ENCODE measurements at places on chromosomes 2 and 18. TPM values are rescaled to one million over a fixed set of nuclear protein-coding genes. Genes with fewer than 3 reads are reported as not detected.

RTP5 gene
- total RNA-seq, result 16.6 TPM

REG3A gene
- total RNA-seq, result not detected

IL37 gene
- total RNA-seq, result not detected

OSR1 gene
- 1.1 TPM for total RNA-seq

TUBA3E gene
- not detected for total RNA-seq

IL36G gene
- not detected for total RNA-seq

KCNE4 gene
- 3.1 TPM for total RNA-seq

FNDC4 gene
- 57.5 TPM for total RNA-seq

DSG3 gene
- 0.08 TPM for total RNA-seq

C2orf81 gene
- 6.1 TPM for total RNA-seq

INHA gene
- total RNA-seq, result 2.0 TPM

OR6B2 gene
- total RNA-seq, result not detected

OTOS gene
- 4.2 TPM for total RNA-seq

MC5R gene
- total RNA-seq, result not detected

CCDC85A gene
- total RNA-seq, result 40.0 TPM

ST8SIA3 gene
- total RNA-seq, result 85.7 TPM

CCDC74B gene
- total RNA-seq, result 11.1 TPM

LHCGR gene
- 0.25 TPM for total RNA-seq

RND3 gene
- 8.5 TPM for total RNA-seq

CTDP1 gene
- total RNA-seq, result 17.0 TPM

SCYGR2 gene
- not detected for total RNA-seq

CACNB4 gene
- 76.9 TPM for total RNA-seq

FKBP1B gene
- 35.1 TPM for total RNA-seq

PAIP2B gene
- total RNA-seq, result 25.6 TPM

ARID5A gene
- total RNA-seq, result 25.8 TPM

TYMS gene
- total RNA-seq, result 8.3 TPM

OXER1 gene
- total RNA-seq, result 0.57 TPM

ALLC gene
- 1.2 TPM for total RNA-seq

TCF23 gene
- total RNA-seq, result 0.40 TPM

SPATA3 gene
- total RNA-seq, result not detected

RGPD3 gene
- 0.87 TPM for total RNA-seq

MERTK gene
- total RNA-seq, result 33.6 TPM

FAM228A gene
- 5.5 TPM for total RNA-seq

SAG gene
- not detected for total RNA-seq

PFN4 gene
- 1.3 TPM for total RNA-seq

NOL4 gene
- total RNA-seq, result 36.5 TPM

LAPTM4A gene
- 73.7 TPM for total RNA-seq

ANKRD30BL gene
- 6.0 TPM for total RNA-seq

EPAS1 gene
- total RNA-seq, result 174 TPM

VWC2L gene
- total RNA-seq, result 5.8 TPM

OSBPL6 gene
- total RNA-seq, result 28.4 TPM

TBR1 gene
- 102 TPM for total RNA-seq

TMEFF2 gene
- total RNA-seq, result 21.5 TPM

MYOM1 gene
- 6.5 TPM for total RNA-seq

SCN1A gene
- total RNA-seq, result 186 TPM

TSPYL6 gene
- not detected for total RNA-seq

ALPP gene
- total RNA-seq, result not detected

ABCB11 gene
- 0.28 TPM for total RNA-seq

CAPN13 gene
- total RNA-seq, result 8.8 TPM

TRIM43 gene
- not detected for total RNA-seq

CDH7 gene
- 6.0 TPM for total RNA-seq

ZSCAN30 gene
- total RNA-seq, result 28.0 TPM

EIF5B gene
- 31.5 TPM for total RNA-seq
